ENCODE measurements at places on chromosomes 2 and 18.

GRCh38 chr18:63267975-63268721 lies 51.4 kb downstream of the BCL2 start:
- peak; percentile 83 for DNase-seq

GRCh38 chr2:65729246-65729645 lies 296.8 kb upstream of the SPRED2 start:
- no peak for DNase-seq

- DNase-seq = no peak
Observed at GRCh38 chr2:212667751-212668316, 129.2 kb upstream of the ERBB4 start.

GRCh38 chr2:35378791-35379190 lies 976.8 kb upstream of the CRIM1 start:
- no peak for DNase-seq

- DNase-seq = no peak
Observed at GRCh38 chr18:63113899-63114565, 205.5 kb downstream of the BCL2 start.

DNA sequence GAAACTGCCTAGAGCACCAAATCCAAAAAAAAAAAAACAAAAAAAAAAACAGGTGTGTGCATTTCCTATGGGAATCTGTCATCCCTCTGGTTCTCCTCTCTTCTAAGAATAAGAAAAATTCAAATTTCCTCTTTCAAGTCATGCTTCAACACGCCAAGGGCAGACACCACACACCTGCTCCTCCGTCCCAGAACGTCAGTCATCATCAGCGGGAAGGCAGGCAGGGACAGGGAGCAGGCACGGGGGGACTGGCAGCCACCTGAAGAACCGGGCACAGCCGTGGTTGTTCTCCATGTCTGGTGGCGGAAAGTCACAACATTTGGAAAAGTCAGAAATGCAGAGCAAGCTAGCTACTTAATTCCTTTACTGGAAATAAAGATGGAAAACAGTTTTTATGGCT lies 214.8 kb downstream of the IKZF2 start:
- DNase-seq = no peak

- DNase-seq = no peak
Observed at GRCh38 chr2:52343706-52344266, 1311.9 kb upstream of the NRXN1 start.

DNA sequence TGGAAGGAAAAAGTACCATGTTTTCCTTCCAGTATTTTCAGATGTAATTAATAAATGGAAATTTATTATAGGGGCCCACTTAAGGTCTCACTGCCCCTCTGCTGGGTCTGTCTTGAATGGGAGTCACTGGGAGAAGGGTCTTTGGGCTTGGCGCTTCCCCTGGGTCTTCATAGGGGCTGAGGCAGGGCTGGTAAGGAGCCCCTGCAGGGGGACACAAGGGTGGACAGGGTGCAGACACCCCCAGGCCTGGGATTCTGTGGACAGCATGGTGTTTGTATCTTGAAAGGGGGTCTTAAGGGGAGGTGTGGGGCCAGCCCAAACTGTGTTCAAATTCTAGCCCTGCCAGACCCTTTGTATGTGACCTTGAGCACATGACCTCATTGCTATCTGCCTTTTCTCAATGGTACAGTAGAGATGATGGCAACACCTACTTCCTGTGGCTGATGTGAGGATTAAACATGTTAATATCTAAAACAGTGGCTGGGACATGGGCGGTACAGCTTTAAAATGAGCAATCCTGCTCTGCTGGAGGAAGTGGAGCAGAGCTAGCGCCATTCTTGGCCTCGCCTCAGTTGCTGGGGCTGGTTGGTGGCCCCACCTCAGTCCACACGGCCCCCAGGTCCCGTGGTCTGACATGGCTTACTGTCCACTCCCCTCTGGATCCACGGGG lies 71.6 kb downstream of the GNAL start:
- DNase-seq = no peak

- DNase-seq = no peak
Observed at GRCh38 chr18:29012883-29013465, 836.0 kb upstream of the CDH2 start.

GRCh38 chr2:144583741-144584453 lies 64.0 kb upstream of the ZEB2 start:
- peak; percentile 37 for DNase-seq

DNA sequence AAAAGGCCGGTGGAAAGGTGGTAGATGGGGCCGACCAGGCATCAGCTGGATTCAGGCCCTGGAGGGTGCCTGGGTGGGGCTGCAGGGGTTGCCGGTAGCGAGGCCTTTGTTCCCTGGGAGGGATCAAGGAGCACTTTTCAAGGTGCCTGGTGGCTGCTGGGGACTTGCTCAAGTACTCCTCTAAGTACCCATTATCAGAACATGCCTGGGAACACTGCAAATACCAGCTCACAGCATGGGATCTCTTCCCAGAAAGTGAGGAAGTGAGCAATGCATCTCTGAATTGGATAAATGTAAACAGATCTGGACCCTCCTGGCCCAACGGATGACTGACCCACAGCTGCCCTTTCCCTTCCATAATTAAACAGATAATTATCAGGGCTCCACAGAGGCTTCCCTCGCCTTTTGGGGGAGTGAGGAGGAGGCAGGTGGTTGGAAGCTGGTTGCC lies 210.5 kb downstream of the SH3RF3 start:
- peak; percentile 15 for DNase-seq
